ENCODE measurements at places on chromosomes 5 and 9.

DNA sequence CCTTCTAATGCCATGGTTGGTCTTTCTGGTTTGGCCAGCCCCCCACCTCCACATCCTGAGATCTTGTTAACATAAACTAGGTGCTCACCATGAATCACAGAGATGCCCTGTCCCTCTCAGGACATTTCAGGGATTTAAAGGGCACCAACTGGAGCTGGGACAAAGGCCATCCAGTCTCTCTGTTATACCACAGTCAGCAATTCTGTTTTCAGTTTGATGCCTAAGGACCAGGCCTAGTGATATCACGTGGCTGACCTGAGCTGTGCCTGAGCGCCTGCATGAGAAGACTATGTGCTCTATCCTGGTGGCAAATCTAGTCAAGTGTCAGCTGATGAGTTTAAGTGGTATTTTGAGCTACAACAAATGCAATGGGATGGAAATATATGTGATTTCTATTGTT is 26.1 kb downstream of the SPIN1 start:
- DNase-seq, result no peak

DNA sequence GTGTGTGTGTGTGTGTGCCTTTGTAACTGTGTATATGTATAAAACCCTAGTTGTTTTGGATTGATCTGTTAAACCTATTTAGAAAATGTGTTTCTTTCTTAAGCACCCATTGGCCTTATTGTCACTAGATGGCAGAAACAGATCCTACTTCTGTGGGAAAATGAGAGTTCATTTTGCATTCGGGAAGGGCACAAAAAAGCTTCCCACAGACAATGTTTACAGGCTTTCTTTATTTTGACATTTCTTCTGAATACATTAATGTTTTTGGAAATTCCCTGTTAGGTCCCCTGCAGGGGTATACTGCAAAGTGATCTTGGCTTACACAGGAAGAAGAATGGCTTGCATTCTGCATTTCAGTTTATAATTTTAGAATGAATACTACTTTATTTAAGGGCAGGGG is 481.8 kb upstream of the ARRDC3 start:
- no peak for DNase-seq

- DNase-seq, result no peak
These were observed 33.2 kb upstream of the RXRA start for GRCh38 chr9:134293031-134293521.

DNA sequence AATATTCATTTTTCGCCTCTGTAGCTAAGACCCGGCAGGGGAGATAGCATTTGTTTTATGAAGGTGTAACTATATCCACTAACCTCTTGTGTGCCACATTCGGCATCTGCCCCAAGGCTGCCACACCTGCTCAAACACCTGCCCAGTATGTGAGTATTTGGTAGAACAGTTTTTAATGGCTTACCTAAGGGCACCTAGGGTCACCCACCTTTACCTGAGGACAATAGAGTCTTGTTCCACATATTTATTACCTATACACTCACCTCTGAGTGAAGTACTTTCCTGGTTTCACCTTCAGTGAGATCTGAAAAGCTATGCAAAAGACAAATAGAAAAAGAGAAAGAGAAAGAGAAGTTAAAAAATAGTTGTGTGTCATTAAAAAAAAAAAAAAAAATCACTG is 68.0 kb upstream of the PIP5K1B start:
- DNase-seq, result no peak

- no peak for DNase-seq
These were observed 61.7 kb downstream of the MRPL36 start for GRCh38 chr5:1737790-1738405.

Data from Caki2 (cell line).